ELF-1 (cell line): ENCODE measurements at places on chromosomes 7 and 10.
A peak's percentile ranks its signal among the peaks of the same experiment; 100 is the strongest.

DNA sequence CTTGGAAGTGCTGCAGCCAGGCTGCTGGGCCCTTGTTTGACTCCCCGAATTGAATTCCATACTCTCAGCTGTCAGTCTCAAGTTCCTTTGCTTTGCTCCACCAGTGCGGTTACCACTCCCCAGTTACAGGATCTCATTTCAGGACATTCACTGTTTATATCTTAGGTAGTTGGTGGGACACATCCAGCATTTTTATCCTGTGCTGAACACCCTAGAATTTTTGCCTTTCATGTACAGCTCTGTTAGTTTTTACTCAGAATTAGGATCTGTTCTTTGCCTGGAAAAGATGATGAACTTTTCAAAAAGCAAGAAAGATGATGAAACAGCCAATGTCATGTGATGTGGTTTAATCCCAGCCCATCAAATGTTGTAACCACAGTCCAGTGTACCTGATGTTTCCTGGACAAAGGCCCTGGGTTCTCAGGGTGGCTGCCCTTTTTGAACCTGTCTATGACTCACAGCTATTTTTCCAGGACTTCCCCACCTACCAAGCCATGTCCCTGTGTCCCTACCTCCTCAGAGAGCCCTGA, 149.7 kb downstream of the NOC3L start:
- no peak for DNase-seq

GRCh38 chr10:100502926-100503494, 16.7 kb downstream of the SEC31B start:
- no peak for DNase-seq

DNA sequence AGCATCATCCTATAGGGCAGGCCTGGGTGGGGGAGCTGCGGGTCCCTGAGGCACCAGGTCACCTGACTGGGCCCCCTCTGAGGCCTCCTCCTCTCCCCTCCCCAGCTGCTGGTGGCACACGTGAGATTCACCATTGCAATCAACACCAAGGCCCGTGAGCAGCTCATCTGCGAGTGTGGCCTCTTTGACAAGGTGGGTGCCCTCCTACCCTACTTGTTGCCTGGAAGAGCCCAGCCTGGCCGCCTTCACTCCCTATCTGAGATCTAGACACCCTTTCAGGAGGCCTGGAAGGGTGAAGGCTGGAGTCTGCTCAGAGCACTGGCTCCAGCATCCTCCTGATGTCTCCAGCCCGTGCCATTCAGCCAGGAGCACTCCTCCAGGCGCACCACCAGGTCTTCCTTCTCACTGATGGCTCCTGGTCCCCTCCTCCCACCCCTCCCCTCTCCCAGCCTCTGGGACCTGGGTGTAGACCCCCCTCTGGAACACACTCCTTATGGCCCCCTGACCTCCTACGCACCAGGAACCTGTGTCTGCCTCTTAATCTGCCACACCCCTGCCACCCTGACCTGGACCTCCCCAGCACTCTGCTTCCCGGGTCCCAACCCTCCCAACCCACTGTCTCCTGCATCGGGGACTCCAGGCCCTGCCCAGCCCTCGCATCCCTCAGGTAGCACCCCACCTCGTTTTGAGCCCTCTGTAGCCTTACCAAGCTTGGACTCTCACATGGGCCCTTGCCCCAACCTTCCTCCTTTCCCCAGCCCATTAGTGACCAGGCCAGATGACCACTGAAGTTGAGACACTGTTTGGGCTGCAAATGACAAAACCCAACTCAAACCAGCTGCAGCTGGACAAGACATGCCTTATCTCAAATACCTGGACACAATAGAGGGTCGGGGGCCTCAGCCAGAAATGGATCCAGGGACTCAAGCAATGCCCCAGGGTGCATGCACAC, 67.5 kb downstream of the ALOX5 start:
- DNase-seq: no peak

GRCh38 chr7:77331938-77332695, 84.0 kb downstream of the GSAP start:
- DNase-seq: peak; percentile 81

- DNase-seq: no peak
Observed at GRCh38 chr7:47392241-47392759, 189.6 kb downstream of the TNS3 start.

DNA sequence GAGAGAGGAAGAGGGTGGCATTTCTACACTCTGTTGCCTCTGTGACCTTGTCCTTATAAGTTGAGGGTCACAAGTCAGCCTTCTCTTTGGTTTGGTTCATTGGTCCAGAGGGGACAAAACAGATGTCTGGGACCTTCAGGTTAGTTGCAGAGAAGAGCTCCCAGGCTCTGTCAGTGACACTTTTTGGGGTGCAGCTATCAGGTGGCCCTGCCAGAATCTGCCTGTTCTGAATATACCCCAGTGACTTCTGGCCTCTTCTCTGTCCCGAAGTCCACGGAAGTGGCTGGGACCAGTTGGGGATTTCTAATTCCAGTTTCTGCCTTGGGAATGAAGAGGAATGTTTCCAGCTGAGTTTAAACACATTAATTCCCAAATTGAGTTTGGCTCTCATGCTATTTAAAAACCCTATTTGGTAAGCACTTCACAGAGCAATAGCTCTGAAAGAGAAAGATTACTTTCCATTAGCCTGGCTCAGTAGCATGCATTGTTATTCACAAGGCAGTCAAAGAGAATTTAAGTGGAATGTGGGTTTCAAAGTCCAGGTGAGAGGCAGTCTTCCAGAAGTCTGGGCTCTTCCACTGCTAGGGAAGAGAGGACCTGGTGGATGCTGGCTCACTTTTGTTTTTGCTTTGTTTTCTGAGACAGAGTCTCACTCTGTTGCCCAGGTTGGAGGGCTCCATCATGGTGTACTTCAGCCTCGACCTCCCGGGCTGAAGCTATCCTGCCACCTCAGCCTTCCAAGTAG, 237.8 kb upstream of the GALNT17 start:
- peak; percentile 72 for DNase-seq

DNA sequence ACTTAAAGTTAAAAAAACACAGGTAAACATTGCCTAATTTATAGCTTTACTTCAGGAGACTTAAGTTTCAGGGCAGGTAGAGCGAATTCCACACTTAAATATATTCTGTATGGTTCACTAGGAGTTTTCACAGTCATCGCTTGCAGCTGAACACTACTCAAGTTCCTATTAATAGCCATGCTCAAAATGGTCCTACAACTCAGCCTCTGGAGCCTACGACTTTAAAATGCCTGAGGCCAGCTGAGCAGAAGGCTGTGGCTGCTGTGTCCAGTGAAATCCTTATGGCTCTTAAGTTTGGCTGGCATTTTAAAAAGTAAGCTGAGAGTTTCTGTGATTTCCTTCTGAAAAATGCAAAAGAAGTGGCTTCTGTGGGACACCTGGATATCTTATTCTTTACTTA, 105.4 kb upstream of the GLI3 start:
- peak; percentile 11 for DNase-seq

DNA sequence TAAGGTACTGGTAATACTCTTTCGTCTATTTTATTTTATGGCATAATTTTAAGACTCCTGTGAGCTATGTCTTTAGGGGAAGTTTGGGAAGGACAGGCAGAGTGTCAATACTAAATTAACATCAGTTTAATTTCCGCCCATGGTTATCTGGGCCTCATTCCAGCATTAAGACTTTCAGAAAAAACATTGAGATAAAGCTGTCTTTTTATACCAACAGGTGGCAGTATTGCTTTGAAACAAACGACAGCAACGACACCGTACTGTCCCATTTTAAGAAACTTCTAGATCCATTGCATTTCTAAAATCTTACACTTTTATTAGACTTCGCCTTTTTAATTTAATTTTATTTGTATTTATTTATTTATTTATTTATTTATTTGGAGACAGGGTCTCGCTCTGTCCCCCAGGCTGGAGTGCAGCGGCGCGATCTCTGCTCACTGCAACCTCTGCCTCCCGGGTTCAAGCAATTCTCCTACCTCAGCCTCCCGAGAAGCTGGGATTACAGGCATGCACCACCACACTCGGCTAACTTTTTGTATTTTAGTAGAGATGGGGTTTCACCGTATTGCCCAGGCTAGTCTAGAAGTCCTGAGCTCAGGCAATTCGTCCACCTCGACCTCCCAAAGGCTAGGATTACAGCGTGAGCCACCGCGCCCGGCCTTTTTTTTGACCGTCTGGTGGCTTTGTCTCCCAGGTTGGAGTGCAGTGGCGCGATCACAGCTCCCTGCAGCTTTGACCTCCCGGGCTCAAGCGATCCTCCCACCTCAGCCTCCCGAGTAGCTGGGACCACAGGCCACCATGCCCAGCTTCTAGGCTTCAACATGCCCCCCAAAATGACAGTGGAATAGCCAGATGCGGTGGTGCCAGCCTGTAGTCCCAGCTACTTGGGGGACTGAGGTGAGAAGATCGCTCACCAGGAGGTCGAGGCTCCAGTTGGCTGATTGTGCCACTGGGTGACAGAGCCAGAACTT, 78.7 kb upstream of the C1GALT1 start:
- peak; percentile 34 for DNase-seq

GRCh38 chr7:46710927-46711326, 789.9 kb upstream of the IGFBP3 start:
- no peak for DNase-seq

GRCh38 chr7:132784406-132784805, 208.1 kb upstream of the PLXNA4 start:
- no peak for DNase-seq

DNA sequence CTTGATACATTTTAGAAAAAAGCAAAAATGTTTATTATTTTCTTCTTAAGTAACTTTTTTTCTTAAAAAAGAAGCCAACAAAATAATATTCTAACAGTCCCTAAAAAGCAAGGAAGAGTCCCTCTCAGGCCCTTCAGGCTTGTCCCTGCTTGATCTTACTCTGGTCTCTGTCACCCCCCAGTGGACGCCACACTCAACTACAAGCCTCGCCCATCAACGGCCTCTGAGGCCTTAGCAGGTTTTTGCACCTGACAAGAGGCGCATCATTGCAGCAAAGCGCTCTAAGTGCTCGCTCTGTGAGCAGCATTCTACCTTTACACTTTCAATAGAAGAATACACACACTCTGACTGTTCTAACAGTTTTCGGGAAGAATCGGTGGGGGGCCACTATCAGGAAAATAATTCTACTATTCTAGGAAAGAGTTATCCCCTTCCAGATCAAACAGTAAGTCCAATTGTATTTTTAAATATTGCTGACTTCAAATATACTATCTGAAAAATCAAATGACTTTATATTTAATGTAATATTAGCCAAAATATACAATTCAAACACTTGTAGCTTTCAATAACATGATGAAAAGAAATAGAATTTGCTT, 139.2 kb downstream of the USP6NL start:
- DNase-seq: peak; percentile 84

DNA sequence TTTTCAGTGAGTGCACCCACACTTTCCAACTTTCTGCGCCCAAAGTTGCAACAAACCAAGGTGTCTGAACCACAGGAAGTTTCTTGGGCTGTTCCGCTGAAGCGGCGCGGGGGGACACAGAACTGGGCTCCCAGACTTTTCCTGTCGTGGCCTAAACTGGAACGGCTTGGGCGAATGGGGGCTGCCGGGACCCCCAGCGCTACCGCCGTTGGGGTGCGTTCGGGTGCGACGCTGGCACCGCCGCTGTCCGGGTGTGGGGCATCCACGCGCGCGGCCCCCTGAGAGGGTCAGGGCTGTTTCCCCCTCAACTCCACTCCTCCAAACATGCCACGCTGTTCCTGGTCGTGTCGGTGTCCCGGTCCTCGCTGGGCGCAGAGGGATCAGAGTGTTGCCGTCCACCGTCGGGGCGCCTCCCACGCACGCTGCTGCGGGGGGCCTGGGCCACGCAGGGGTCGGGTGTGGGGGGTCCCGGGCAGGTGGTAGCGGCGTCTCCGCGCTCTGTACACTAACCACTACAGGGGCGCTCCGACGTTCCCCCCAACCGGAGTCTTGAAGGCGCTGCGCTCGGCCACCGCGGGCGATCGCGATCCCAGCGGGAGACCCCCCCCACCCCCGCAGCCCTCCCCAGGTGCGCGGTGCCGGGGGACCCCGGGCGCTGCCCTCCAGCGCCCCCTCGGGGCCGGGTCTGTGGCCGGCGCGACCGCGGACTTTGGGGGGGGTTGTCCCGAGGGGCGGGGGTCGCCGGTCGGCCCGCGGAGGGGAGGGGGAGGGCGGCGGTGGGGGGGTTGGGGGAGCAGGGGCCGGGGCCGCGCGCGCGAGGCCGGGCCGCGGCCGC, 2.2 kb upstream of the CUX1 start:
- DNase-seq: peak; percentile 43

DNA sequence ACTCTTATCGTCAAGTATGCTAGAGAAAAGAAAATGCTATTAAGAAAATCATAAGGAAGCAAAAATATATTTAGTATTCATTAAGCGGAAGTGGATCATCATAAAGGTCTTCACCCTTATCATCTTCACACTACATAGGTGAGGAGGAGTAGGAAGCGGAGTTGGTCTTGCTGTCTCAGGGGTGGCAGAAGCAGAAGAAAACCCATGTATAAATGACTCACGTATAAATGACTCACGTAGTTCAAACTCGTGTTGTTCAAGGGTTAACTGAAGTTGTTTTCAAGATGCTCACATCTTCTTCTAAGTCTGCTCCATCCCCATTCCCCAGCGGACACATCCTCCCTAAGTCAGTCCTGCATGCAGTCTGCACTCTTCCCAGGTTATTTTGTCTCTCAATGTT, 72.4 kb downstream of the SFMBT2 start:
- no peak for DNase-seq

DNA sequence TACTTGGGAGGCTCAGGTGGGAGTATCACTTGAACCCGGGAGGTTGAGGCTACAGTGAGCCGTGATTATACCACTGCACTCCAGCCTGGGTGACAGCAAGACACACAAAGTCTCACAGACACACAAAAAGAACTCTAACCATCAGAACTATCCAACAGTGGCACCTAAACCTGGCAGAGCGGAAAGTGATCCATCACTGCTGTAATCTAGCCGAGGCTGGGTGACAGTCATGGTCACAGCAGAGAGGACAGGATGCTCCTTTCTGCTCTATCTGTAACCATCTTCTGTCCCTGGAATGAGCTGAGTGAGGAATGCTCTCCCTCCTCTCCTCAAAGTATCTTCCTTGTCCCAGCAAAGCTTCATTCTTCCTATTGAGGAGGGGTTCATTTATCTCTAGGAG, 656.6 kb downstream of the LRMDA start:
- DNase-seq: no peak

- DNase-seq: peak; percentile 84
Observed at GRCh38 chr7:100604028-100604975, 2.1 kb downstream of the PCOLCE start.

- DNase-seq: no peak
Observed at GRCh38 chr7:24428676-24429075, 144.6 kb upstream of the PALS2 start.

DNA sequence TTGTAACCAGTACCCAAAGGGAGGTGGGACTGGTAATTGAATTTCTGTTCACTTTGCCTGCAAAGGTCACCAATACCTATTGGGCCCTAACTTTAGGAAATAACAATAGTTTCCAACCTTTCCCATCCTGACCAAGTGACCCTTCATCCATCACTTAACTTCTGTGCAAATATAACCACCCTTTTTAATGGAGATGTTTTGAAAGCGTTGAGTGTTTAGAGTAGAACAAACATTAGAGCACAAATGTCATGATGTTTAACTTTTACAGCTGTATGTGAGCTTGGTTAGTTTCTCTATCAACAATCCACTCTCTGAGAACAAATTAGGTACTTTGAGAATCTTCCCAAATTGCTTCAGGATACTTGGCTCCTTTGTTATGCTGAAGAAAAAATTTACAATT, 66.4 kb downstream of the MET start:
- DNase-seq: no peak

- DNase-seq: no peak
Observed at GRCh38 chr10:129779126-129780111, 184.7 kb downstream of the EBF3 start.
